Testis (tissue), 5 donors: ENCODE measurements at places on chromosomes 3 and 15.
A peak's percentile ranks its signal among the peaks of the same experiment; 100 is the strongest.

GRCh38 chr3:189122526-189123205, 49.1 kb upstream of the TPRG1 start:
- no peaks in the 10 kb centered on the region for H3K36me3 ChIP-seq
- H3K27me3 ChIP-seq = no peaks in the 10 kb centered on the region
- H3K4me1 ChIP-seq = peaks cover 28% of the 10 kb centered on the region
- no peak for DNase-seq

DNA sequence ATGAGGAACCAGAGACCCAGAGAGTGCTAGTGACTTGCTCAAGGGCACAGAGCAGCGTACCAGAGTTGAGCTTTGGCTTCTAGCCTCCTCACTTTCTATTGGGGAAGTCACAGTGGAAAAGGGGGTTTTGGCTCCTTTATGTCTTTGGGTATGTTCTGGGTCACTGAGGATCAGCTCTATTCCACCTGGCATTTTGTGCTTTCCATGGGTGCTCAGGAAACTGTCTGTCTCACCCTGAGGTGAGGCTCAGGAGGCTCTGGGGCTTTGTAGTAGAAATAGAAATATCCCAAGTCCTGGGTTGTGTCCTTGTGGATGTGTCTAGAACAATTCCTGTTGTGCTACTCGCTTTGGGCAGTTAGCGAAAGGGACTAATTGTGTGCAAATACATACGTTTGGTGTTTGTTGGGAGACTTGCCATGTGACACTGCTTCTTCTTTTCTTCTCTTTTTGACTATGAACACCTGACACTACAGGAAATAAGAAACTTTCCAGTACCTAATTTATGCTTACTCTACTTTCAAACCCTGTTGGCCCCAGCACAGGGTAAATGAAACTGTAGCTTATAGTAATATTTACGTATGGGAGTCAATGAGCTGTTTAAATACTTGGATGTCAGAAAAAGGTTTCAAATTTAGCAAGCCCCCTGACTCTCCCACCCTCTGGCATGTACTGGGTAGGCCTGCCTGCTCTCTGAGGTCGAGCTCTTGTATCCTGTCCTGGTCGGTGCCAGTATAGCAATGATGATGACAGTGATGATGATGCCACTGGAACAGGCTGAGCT, 35.6 kb downstream of the SMAD3 start:
- H3K4me3 ChIP-seq = no peak overlapping the region
- DNase-seq = no peak
- no peaks in the 10 kb centered on the region for H3K36me3 ChIP-seq
- H3K27me3 ChIP-seq = no peaks in the 10 kb centered on the region
- H3K27ac ChIP-seq = no peak overlapping the region

DNA sequence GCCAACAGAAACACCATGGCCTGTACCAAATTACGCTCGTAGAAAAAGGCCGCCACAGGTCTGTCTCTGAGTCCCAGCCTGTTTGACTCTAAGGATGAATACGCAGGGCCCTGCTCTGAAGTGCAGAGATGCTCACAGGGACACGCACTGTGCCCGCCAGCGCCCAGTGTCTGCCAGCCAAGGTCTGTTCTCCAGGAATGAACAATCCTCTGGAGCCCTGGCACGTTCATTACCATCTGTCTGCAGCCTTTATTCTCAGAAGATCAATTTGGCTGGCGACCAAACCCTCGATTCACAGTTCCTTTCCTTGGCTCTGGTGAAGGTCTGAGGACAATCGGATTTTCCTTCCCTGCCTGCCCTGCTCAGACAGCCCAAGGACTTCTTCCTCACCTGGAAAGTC, 66.3 kb downstream of the NIPA2 start:
- H3K27ac ChIP-seq = no peak overlapping the region
- H3K4me1 ChIP-seq = no peaks in the 10 kb centered on the region
- no peaks in the 10 kb centered on the region for H3K36me3 ChIP-seq
- no peaks in the 10 kb centered on the region for H3K27me3 ChIP-seq
- H3K4me3 ChIP-seq = no peak overlapping the region

GRCh38 chr3:186361762-186362536, at the start of gene DGKG:
DGKG (minus strand) TSS chr3:186362234; CDS start chr3:186320459, 41,775 bp downstream.
- no peaks in the 10 kb centered on the region for H3K36me3 ChIP-seq
- DNase-seq = peak; percentile 49
- no peaks in the 10 kb centered on the region for H3K27me3 ChIP-seq
- H3K4me1 ChIP-seq = peaks cover 13% of the 10 kb centered on the region

- H3K4me1 ChIP-seq = peaks cover 3% of the 10 kb centered on the region
- H3K27me3 ChIP-seq = no peaks in the 10 kb centered on the region
- no peaks in the 10 kb centered on the region for H3K36me3 ChIP-seq
- H3K4me3 ChIP-seq = no peak overlapping the region
- H3K27ac ChIP-seq = no peak overlapping the region
- no peak for DNase-seq
These were observed 217.0 kb downstream of the EPHB1 start for GRCh38 chr3:135012101-135012500.

- H3K27ac ChIP-seq = no peak overlapping the region
- no peak for DNase-seq
- no peaks in the 10 kb centered on the region for H3K36me3 ChIP-seq
- no peak overlapping the region for H3K4me3 ChIP-seq
- peaks cover 8% of the 10 kb centered on the region for H3K4me1 ChIP-seq
These were observed 28.3 kb upstream of the AP4E1 start for GRCh38 chr15:50880206-50880605.

DNA sequence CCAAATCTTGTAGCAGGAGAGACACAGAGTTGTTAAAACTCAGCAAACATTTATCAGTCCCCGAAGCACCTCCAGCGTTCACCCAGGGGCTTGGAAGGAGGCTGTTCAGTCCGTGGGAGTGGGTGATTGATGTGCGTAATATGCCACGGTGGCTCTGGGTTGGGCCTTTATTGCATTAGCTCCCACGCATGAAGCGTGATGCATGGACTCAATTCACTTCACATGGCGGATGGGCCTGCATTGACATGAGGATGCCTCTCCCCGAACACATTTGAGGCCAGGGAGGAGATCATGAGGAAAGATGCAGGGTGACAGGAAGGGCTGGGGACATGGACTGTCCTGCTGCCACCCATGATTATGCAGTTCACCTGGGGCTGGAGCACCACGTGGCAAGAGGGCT, 126.5 kb downstream of the FAM43A start:
- no peaks in the 10 kb centered on the region for H3K4me1 ChIP-seq
- H3K4me3 ChIP-seq = no peak overlapping the region
- no peaks in the 10 kb centered on the region for H3K36me3 ChIP-seq
- H3K27me3 ChIP-seq = no peaks in the 10 kb centered on the region
- H3K27ac ChIP-seq = no peak overlapping the region

DNA sequence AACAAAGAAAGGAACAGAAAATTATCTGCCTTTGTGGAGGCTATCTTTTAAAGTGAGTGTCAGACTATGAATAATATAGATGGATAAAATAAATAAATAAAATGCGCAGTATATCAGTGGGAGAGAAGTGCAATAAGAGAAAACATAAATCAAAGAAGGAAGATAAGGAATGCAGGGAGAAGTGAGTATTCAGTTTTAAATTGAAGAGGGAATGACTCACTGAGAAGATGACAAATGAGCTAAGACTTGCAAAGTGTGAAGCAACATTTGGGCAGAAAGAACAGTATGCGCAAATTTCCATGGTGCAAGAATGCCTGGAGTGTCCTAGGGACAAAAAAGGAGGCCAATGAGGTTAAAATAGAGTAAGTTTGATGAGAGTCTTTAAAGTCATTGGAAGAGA, 1300.1 kb upstream of the ALCAM start:
- H3K4me1 ChIP-seq = no peaks in the 10 kb centered on the region
- DNase-seq = no peak
- no peak overlapping the region for H3K27ac ChIP-seq
- no peak overlapping the region for H3K4me3 ChIP-seq
- no peaks in the 10 kb centered on the region for H3K36me3 ChIP-seq

- H3K27me3 ChIP-seq = no peaks in the 10 kb centered on the region
- H3K36me3 ChIP-seq = no peaks in the 10 kb centered on the region
- H3K4me1 ChIP-seq = no peaks in the 10 kb centered on the region
- H3K4me3 ChIP-seq = no peak overlapping the region
- no peak for DNase-seq
- no peak overlapping the region for H3K27ac ChIP-seq
These were observed 9.5 kb downstream of the TTBK2 start for GRCh38 chr15:42911058-42911592.

DNA sequence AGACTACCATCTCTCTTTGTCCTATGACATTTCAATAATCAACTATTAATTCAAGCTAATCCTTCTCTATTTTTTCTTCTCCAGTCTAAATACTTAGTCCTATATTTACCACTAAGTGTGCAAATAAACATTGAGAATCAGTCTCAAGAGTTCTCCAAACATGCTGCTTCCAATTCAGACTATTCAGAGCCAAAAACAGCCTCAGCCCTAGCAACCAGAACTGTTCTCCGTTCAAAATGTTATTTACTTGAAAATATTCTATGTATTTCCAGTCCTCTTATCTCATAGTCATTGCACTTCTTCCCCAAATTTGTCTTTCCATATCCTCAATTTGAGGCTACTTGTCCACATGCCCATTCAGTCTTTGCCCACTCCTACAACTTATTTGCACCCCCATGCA, 805.5 kb downstream of the IGSF11 start:
- H3K27me3 ChIP-seq = no peaks in the 10 kb centered on the region
- H3K27ac ChIP-seq = no peak overlapping the region
- H3K4me1 ChIP-seq = no peaks in the 10 kb centered on the region
- DNase-seq = no peak

DNA sequence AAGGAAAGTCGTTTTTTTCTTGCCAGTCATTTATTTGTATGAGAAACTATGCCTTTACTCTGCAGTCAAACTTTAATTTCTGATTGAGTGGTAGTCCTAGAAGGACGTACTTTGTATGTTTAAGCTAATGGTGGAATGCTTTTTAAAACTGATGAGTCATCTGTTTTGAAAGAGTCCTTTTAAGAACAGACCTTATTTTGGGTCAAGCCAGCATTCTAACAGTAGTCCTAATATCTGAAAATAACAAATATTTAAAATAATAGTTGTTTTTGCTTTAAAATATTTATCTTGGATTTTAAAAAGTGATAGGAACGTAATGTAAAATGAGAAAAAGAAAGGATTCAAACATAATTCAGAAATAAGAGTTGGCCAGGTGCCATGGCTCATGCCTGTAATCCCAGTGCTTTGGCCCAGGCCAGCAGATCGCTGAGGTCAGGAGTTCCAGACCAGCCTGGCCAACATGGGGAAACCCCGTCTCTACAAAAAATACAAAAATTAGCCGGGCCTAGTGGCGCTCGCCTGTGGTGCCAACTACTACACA, 1.3 kb upstream of the LRRC58 start:
- no peak overlapping the region for H3K27ac ChIP-seq
- peaks cover 6% of the 10 kb centered on the region for H3K4me1 ChIP-seq
- peak; percentile 26 for DNase-seq
- H3K36me3 ChIP-seq = no peaks in the 10 kb centered on the region
- H3K4me3 ChIP-seq = no peak overlapping the region
- no peaks in the 10 kb centered on the region for H3K27me3 ChIP-seq

DNA sequence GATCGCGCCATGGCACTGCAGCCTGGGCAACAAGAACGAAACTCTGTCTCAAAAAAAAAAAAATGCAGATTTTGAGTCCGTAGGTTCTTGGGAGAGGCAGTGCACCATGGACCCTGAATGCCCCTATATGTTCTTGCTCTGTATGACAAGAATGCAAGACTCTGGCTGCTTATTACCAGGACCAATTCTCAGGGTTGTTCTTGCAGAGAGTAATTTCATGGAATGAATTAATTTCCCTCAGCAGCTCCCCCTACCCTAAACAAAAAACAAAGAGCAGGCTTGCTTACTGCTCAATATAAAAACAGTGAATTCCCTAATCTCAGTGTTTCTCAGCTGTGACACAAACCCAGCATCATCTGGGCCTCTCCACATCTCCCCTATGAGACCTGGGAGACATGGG, 20.5 kb upstream of the DYNC1LI1 start:
- H3K4me1 ChIP-seq = no peaks in the 10 kb centered on the region
- H3K36me3 ChIP-seq = no peaks in the 10 kb centered on the region
- H3K27ac ChIP-seq = no peak overlapping the region
- DNase-seq = no peak
- H3K4me3 ChIP-seq = no peak overlapping the region

DNA sequence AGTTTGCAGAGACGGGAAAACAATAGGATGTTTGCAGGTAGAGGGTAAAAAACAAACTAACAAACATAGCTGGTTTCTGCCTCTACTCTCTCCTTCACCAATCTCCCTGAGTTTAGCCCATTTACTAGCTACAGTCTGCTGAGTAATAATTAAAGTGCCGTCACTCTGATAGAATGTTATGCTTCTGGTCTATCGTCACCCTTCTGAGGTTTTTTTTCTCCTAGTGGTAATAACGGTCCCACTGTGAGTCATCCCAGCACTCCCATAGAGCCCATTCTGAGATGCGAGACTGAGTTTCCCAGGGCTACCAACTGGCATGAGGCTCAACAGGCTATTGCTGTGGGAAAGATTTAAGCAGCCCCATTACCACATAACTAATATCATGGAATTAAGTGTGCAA, 56.4 kb downstream of the PLAAT1 start:
- no peak overlapping the region for H3K4me3 ChIP-seq
- no peaks in the 10 kb centered on the region for H3K36me3 ChIP-seq
- no peak overlapping the region for H3K27ac ChIP-seq
- H3K4me1 ChIP-seq = no peaks in the 10 kb centered on the region

DNA sequence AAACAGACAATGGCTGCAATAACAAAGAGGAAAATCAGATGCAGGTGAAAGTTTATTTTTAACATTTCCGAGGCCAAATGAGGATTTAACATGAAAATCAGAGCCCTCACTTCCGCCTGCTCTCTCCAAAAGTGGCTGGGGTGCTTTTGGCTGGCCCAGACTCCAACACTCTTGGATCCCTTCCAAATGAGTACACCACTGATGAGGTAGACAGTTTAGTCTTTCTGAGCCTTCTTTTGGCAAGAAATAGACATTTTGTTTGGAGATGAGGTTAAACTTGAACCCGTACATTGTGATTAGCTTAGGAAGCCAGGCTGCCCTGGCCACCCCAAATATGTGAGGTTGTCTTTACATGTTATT, 51.0 kb upstream of the TRA2B start:
- H3K27me3 ChIP-seq = no peaks in the 10 kb centered on the region
- no peak overlapping the region for H3K27ac ChIP-seq
- no peaks in the 10 kb centered on the region for H3K36me3 ChIP-seq
- no peak overlapping the region for H3K4me3 ChIP-seq
- H3K4me1 ChIP-seq = peaks cover 3% of the 10 kb centered on the region

- no peak for DNase-seq
- H3K36me3 ChIP-seq = no peaks in the 10 kb centered on the region
- H3K4me3 ChIP-seq = no peak overlapping the region
- H3K4me1 ChIP-seq = no peaks in the 10 kb centered on the region
- H3K27ac ChIP-seq = no peak overlapping the region
- no peaks in the 10 kb centered on the region for H3K27me3 ChIP-seq
These were observed 128.8 kb upstream of the LMOD3 start for GRCh38 chr3:69251078-69251805.

- no peak for DNase-seq
- H3K36me3 ChIP-seq = no peaks in the 10 kb centered on the region
- H3K4me3 ChIP-seq = no peak overlapping the region
These were observed 27.0 kb downstream of the PSTPIP1 start for GRCh38 chr15:77021803-77022381.
